ENCODE measurements at places on chromosomes 2 and 18.

- no peak for DNase-seq
Observed at GRCh38 chr2:98086491-98087446, at the start of gene VWA3B. Gene VWA3B, plus strand, starts transcription at chr2:98087167. Its CDS starts 5,926 bp downstream, at chr2:98093093.

DNA sequence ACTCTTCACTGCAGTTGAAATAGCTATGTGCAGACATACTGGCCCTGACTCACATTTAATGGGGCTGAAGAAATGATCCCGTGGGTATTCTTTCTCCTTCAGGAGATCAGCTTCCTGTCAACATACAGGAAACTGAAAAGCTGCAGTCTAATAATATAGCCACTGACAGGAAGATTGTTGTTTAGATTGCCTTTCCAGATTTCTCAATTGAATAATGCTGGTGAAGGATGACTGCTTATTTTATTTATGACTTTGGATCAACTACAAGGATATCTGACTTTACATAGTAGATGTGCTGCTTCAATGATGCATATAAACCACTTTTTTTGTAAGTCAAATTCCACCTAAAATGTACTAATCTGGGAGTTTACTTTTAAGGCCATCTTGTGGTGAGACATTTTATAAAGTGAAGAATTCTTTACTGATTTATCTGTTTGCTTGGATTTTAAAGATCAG lies 93.4 kb upstream of the MAP4K3 start:
- peak; percentile 74 for DNase-seq

DNA sequence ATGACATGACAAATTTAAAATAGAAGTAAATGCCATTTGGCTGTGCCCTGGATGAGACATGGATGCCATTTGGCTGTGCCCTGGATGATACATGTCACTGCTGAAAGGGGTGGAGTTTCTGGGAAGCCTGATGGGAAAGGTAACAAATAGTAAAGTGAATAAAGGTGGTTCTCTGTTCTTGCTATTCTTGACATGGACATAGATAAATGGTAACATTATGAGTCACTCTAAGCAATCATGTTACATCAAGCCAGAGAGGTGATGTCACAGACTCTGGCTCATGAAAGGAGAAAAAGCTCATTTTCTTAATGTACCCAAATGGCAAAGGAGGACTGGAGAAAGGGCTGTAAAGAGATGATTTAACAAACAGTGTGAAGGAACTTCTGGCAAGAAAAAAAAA lies 86.4 kb downstream of the EML6 start:
- peak; percentile 44 for DNase-seq

- no peak for DNase-seq
Observed at GRCh38 chr2:127104881-127105655, 1.9 kb downstream of the BIN1 start.

DNA sequence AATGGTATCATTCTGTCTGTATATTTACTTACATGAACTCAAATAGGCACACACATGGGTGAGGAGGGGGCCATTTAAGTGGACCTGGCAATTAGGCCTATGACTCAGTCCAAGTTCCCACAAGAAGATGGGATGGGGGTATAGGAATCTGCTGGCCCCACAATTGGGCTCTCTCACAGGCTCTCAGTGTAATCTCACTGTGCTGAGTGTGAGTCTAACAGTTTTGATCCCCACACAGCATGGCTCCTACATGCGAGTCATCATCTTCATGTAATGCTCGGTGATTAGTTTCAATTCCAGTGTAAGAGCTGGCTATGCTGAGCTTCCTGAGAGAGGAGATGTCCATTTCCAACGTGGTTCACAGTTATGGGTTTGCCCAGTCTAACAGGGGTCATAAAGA lies 114.0 kb downstream of the GATA6 start:
- peak; percentile 45 for DNase-seq

- no peak for DNase-seq
Observed at GRCh38 chr2:122478117-122478516, 722.7 kb downstream of the TSN start.

DNA sequence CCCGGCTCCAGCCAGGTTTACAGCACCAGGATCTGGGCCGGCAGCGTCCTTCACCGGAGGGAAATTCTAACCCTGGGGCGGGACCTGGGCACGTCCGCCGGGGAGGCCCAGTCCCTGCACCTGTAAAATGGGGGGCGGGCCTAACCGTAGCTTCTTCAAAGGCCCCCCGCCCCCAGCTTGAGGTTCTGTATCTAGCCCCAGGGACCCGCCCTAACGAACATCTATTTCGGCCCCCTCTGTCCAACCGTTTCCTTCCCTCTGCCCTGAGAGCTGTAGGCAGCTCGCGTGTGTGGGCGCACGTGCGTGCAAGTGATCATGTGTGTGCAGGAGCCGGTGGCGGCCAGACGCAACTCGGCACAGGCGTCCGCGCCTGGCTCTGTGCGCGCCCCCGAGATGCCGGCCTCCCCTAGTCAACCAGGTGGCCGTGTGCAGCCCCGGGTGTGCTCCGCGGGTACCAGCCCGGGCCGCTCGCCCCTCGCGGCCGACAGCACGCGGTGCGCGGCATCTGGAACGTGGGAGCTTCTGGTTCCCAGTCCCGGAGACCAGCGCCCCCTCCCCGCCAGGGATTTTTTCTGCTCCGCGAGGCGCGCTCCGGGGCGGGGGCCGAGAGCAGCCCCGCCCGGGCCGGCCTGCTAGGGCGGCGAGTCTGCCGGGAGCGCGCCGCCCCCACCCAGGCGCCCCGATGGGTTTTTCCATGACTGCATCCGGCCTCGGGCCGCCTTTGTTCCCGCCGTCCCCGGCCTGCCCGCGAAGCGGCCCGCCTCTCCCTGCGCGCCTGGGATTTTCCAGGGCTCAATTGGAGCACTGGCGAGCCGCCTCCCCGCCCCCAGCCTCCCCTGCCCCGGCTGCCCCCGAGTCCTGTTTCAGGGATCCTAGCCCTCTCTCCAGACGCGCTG lies 21.2 kb downstream of the TEX44 start:
- DNase-seq, result peak; percentile 56
